Stimulated activated CD4-positive, alpha-beta T cell treated with anti-CD3 and anti-CD28 coated beads, Interleukin-1b, Interleukin-23, amount 100 ng/mL, for 1 hour (primary cell): ENCODE measurements at places on chromosomes 5 and 9.

DNA sequence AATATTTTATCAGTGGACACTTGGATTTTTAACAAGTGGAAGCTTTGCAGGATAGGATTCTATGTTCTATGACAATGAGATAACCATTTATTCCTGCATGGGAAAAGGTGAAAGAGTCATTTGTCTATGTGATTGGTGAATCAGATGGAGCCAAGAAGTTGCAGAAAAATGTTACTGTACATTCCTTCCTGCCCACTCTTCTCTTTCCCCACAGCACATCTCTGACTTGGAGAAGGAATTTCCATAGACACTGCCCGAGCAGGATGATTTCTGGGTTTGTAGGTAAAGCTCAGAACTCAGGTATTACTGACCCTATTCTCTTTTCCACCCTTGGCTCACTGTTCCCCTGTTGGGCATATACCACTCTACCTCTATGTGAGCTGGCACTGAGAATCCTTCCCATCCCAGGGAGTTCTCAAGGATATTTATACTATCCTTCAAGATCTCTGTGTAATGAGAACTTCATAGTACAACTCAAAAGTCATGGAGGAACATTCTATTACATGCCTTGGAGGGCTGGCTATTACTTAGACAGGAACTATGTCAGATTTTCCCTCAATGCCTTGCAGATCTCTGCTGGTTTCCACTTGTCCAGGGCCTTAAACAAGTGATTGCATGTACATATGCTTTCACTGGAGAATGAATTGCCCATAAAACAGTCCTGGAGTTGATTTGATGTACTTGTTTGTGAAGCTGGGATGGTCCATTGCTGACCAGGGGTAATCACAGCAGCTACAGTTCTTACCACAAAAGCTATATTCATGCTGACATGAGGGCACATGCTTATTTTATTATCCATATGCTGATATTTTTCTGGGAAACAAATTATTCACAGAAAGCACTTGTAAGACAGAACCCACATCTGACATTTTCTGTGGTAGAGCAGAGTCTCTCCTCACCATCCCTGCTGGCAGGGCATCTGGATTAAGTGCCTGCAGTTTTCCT lies 24.1 kb downstream of the SLC1A3 start:
- no peak for DNase-seq

GRCh38 chr5:109709225-109709624 lies 19.5 kb downstream of the MAN2A1 start:
- no peak for DNase-seq

GRCh38 chr5:143045062-143045461 lies 274.9 kb downstream of the ARHGAP26 start:
- DNase-seq, result no peak

- no peak for DNase-seq
These were observed 39.7 kb upstream of the SHC3 start for GRCh38 chr9:89218040-89218928.

GRCh38 chr5:154273028-154273617 lies 82.6 kb downstream of the GALNT10 start:
- no peak for DNase-seq

- no peak for DNase-seq
These were observed 49.8 kb downstream of the RASEF start for GRCh38 chr9:83012922-83013838.

DNA sequence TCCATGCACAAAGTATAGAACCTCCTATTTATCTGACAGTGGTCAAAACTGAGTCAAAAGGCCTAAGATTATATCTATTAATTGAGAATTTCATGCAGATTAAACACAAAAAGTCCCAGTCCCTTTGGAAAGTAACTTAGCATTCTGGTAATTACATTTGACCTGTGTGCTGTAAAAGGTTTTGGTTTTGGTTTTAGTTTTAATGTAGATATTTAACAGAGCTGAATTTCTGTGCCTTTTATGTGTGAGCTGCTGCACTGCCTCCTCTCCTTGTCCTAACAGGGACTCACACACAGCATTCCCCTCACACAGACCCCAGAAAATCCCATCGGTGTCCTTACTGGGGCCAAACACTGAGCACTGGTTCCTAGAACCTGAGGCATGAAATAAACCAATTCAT lies 31.0 kb upstream of the FSD1L start:
- no peak for DNase-seq

GRCh38 chr5:100667161-100667630 lies 132.0 kb downstream of the FAM174A start:
- no peak for DNase-seq

- DNase-seq, result no peak
These were observed 53.2 kb upstream of the SHISAL2B start for GRCh38 chr5:64637144-64637543.

GRCh38 chr5:136276946-136277345 lies 84.0 kb upstream of the SMIM32 start:
- DNase-seq, result no peak

GRCh38 chr5:147481874-147482705 lies 27.8 kb downstream of the DPYSL3 start:
- no peak for DNase-seq

DNA sequence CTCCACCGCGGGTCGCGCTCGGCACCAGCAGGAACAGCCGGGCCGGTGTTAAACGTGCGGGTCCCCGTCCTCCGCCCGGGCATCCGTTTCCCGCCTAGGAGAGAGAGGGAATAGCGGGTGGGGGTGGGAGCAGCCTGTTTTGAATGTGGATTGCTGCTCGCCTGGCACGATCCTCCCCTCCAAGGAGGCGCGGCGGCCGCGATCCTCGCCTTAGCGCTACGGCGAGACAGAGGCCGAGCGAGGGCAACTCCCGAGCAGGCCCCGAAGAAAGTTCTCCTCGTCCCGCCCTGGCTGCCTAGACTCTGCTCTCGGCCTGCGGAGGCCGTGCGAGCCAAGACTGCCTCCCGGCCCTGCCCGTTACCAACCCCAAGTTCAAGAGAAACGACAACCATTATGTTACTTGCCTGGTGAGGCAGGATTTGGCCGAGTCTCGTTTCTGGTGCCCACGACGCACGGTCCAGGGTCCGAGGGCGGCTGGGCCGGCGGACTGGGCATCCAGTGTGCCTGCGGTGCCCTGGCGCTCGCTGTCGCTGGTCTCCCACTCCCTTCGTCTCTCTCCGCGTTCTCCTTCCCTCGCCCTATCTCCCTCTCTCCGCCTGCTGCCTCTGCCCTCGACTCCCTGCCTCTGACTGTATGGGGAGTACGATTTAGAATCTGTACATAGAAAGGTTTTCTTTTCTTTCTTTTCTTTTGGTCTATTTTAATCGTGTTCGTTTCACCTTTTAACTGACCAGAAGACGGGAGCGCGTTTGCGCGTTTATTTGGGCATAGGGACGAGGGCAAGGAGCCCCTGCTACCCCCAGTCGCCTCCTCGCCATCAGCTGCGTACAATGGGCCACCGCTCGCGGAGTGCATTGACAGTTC lies 724 bp downstream of the NR2F1-AS1 start:
- DNase-seq, result no peak

DNA sequence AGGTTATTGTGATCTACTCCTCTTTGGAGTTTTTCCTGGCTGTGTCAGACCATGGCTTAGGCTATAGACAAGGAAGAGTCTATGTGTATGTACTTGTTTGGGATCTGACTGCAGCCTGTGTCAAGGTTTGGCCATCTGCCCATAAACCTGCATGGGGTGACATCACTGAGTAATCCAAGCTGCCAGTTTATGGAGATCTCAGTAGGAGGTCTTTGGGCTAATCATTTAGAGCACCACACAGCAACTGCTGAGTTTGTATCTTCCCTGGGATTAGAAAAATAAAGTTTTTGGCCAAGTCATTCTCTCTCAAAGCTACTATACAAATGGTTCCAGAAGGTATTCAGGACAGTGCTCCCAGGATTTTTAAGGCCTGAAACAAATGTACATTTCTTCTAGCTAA lies 65.5 kb upstream of the HSPB3 start:
- no peak for DNase-seq

- no peak for DNase-seq
These were observed 839.9 kb downstream of the MAT2B start for GRCh38 chr5:164345173-164345849.

DNA sequence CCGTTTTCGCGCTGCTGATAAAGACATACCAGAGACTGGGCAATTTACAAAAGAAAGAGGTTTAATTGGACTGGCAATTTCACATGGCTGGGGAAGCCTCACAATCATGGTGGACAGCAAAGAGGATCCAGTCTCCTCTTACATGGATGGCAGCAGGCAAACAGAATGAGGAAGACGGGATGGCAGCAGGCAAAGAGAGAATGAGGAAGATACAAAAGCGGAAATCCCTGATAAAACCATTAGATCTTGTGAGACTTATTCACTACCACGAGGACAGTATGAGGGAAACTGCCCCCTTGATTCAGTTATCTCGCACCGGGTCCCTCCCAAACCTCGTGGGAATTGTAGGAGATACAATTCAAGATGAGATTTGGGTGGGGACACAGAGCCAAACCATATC lies 95.0 kb downstream of the OSTF1 start:
- DNase-seq, result no peak

- no peak for DNase-seq
These were observed 417.5 kb downstream of the EFNA5 start for GRCh38 chr5:107253246-107253645.

- no peak for DNase-seq
These were observed 18.0 kb upstream of the CXCL14 start for GRCh38 chr5:135596788-135597187.

GRCh38 chr5:134527961-134528424 lies 2.5 kb downstream of the JADE2 start:
- no peak for DNase-seq

- DNase-seq, result no peak
These were observed 65.4 kb upstream of the IRX4 start for GRCh38 chr5:1948111-1948510.
